Activated CD4-positive, alpha-beta T cell treated with anti-CD3 and anti-CD28 coated beads, Interleukin-2, amount 10 ng/mL, durations not matched to agents 24 days and 14 days (primary cell): ENCODE measurements at places on chromosomes 7 and 10. TPM values are rescaled to one million over a fixed set of nuclear protein-coding genes. Genes with fewer than 3 reads are reported as not detected.

DNA sequence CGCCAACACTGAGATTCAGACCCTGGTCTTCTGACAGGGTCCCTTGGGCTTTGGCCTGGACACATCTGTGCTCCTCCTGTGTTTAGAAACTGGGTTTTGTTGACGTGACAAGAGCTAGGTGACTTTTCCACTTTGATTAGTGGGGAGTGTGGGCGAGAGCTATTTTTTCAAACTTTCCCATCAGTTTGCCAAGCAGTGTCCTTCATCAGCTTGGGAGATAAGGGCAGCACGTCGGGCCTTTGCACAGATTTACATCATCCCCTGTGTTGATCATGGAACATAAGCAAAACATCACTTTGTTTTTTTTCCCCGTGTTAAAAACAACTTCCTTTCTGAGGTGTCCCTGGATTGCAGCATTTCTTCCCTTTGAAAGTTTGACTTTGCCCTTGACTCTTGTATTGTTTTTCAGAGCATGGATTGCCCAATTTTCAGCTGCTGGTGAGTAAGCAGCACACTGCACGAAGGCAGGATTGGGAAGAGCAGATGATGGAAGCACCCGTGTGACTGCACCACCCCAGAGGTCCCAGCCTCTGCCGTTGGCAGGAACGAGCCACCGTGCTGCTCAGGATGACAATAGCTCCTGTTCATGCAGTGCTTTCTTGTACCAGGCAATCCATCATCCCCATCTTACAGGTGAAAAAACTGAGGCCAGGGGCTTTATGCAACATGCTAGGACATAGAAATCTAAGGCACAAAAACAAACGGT lies 6.4 kb upstream of the IGFBP1 start:
- H3K4me3 ChIP-seq, result no peak overlapping the region
- H3K27ac ChIP-seq, result no peak overlapping the region
- DNase-seq, result no peak
- peaks cover 10% of the 10 kb centered on the region for H3K27me3 ChIP-seq

GRCh38 chr10:88582806-88583583 lies at the start of gene RNLS:
TSS of gene RNLS (minus strand) at chr10:88583318.
- H3K4me1 ChIP-seq, result peaks cover 8% of the 10 kb centered on the region
- peaks cover 2% of the 10 kb centered on the region for H3K36me3 ChIP-seq
- peak within 1 kb of the TSS; percentile 87 for H3K4me3 ChIP-seq
- H3K27me3 ChIP-seq, result peaks cover 19% of the 10 kb centered on the region

The COMTD1 gene
- total RNA-seq, result 37.1 and 38.1 TPM in 2 replicates

DNA sequence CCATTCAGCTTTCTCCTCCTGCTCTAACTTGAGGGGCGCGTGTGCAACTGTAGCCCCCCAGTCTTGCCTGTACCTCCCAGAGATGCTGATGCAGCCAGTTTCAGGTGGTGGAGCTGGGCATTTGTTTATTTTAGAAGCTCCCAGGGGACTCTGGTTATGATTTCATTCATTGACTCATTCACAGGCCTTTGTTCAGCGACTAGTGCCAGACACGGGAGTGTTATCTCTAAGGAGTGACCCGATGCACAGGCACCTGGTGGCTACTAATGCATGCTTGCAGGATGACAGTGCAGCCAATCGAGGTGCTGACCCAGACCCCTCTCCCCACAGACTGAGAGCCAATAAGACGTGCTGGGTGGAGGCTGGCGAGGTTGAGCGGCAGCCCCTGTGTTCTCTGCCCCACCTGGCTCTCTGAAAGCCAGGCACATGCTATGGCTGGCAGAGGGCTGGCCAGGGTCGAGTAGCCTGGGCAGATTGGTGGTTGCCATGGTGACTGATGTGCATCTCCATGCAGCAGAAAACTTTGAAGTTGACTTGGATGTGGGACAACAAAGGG lies 19.7 kb upstream of the SLC18A2 start:
- no peak overlapping the region for H3K27ac ChIP-seq
- peaks cover 9% of the 10 kb centered on the region for H3K27me3 ChIP-seq
- H3K36me3 ChIP-seq, result no peaks in the 10 kb centered on the region

DNA sequence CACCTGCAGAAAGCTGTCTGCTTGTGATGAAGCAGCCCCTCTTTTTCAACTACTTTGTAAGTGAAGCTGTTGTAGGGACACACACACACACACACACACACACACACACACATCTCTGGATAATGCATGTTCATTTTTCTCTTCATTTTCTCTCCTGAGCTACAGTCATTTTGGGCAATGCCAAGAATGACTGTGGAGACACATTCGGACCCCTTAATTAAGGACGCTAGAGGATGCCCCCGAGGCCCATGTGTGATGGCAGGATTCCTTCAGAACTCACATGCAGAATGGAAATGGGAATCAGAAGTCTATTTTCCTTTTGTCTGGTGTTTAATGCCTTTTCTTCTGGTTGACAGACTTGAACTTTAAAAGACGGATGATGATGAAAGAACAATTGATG lies 56.6 kb downstream of the CLRN3 start:
- H3K27ac ChIP-seq, result no peak overlapping the region
- peaks cover 3% of the 10 kb centered on the region for H3K27me3 ChIP-seq
- H3K4me3 ChIP-seq, result no peak overlapping the region
- no peaks in the 10 kb centered on the region for H3K4me1 ChIP-seq

The HHEX gene
- total RNA-seq, result 0.19 and 0.31 TPM in 2 replicates

The FIS1 gene
- total RNA-seq, result 127 and 136 TPM in 2 replicates

- H3K27me3 ChIP-seq, result peaks cover 26% of the 10 kb centered on the region
- no peaks in the 10 kb centered on the region for H3K36me3 ChIP-seq
- no peaks in the 10 kb centered on the region for H3K4me1 ChIP-seq
- no peak for DNase-seq
- no peak overlapping the region for H3K4me3 ChIP-seq
- no peak overlapping the region for H3K27ac ChIP-seq
These were observed 21.5 kb downstream of the NPVF start for GRCh38 chr7:25206765-25207164.

The PAX2 gene
- 0.07 TPM in 1 of 2 replicates, not detected in the other for total RNA-seq

The SPDYE2B gene
- not detected in 2 replicates for total RNA-seq
